Progenitor cell of endocrine pancreas (in vitro differentiated cells): ENCODE measurements at places on chromosomes 6 and 20. TPM values are rescaled to one million over a fixed set of nuclear protein-coding genes. Genes with fewer than 3 reads are reported as not detected.

TCP11 gene
- not detected in 2 replicates for total RNA-seq

- DNase-seq: no peak
- peaks cover 17% of the 10 kb centered on the region for H3K27me3 ChIP-seq
- peak overlapping the region; percentile 80 for H3K4me3 ChIP-seq
- H3K4me1 ChIP-seq: peaks cover 7% of the 10 kb centered on the region
Measured at GRCh38 chr20:2663364-2663886, 591 bp downstream of the IDH3B start.

DNA sequence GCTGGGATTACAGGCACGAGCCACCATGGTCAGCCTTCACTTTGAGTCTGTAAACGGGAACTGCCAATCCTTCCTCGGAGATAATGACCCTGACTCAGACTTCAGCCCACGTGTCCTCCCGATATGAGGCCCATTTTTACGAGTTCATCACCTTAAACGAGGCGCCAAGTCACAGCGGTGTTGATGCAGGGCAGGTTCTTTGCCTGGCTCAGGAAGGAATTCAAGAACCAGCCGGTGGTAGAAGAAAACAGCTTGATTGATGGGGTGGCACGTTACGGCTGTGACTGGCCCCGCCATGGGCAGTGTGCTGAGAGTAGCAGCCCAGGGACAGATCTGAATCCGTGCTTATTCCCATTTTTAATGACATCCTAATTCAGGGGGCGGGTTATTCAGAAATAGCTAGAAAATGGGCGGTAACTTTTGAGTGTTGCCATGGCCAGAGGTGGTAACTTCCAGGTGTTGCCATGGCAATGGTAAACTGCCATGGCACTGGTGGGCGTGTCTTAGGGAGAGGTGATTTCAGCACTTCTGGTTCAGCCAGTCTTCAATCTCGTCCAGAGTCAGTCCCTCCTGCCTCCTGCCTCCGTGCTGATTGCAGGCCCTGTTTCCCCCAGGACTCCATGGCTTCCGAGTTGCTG is 9.1 kb upstream of the MAP1LC3A start:
- no peaks in the 10 kb centered on the region for H3K36me3 ChIP-seq
- H3K27me3 ChIP-seq: peaks cover 11% of the 10 kb centered on the region
- H3K4me3 ChIP-seq: no peak overlapping the region
- peak overlapping the region; percentile 32 for H3K27ac ChIP-seq

DNA sequence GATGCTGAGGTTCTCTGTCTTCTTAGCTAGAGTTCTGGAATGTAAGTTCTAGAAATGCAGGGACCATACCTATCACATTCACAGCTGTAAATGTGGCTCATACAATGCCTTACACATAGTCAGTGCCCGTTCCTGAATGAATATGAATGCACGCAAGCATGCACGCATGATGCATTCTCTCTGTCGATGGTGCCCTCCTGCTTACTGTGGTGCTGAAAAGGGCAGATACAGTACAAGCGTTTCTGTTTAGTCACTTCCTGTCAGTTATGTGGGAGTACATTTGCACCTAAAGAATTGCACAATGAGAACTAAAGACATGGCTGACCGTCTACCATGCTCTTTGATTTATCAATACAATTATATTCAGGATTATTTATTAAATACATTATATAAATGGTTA is 152.2 kb upstream of the SOX4 start:
- no peaks in the 10 kb centered on the region for H3K36me3 ChIP-seq
- H3K27me3 ChIP-seq: no peaks in the 10 kb centered on the region
- no peak overlapping the region for H3K4me3 ChIP-seq
- no peak for DNase-seq
- H3K4me1 ChIP-seq: peaks cover 7% of the 10 kb centered on the region
- H3K27ac ChIP-seq: no peak overlapping the region

- H3K4me1 ChIP-seq: no peaks in the 10 kb centered on the region
- no peak for DNase-seq
- no peak overlapping the region for H3K4me3 ChIP-seq
- peaks cover 16% of the 10 kb centered on the region for H3K36me3 ChIP-seq
- H3K27me3 ChIP-seq: no peaks in the 10 kb centered on the region
Measured at GRCh38 chr6:90274451-90275030, 22.1 kb downstream of the BACH2 start.

GRCh38 chr20:18853946-18854646 is 40.5 kb downstream of the SCP2D1 start:
- no peak overlapping the region for H3K27ac ChIP-seq
- peaks cover 1% of the 10 kb centered on the region for H3K4me1 ChIP-seq
- H3K36me3 ChIP-seq: no peaks in the 10 kb centered on the region
- H3K4me3 ChIP-seq: no peak overlapping the region
- H3K27me3 ChIP-seq: peaks cover 16% of the 10 kb centered on the region
- no peak for DNase-seq

GRCh38 chr20:63854069-63854765 is 7.1 kb upstream of the ABHD16B start:
- no peak for DNase-seq
- peaks cover 8% of the 10 kb centered on the region for H3K4me1 ChIP-seq
- H3K27me3 ChIP-seq: peaks cover 11% of the 10 kb centered on the region
- no peak overlapping the region for H3K27ac ChIP-seq

- H3K36me3 ChIP-seq: no peaks in the 10 kb centered on the region
- H3K4me3 ChIP-seq: no peak overlapping the region
- H3K4me1 ChIP-seq: peaks cover 20% of the 10 kb centered on the region
- DNase-seq: no peak
- no peaks in the 10 kb centered on the region for H3K27me3 ChIP-seq
Measured at GRCh38 chr6:30824698-30825097, 59.6 kb upstream of the DDR1 start.

GRCh38 chr6:13273202-13273930 is 55.0 kb downstream of the TBC1D7 start:
- H3K36me3 ChIP-seq: peaks cover 2% of the 10 kb centered on the region
- H3K4me1 ChIP-seq: peaks cover 6% of the 10 kb centered on the region
- no peaks in the 10 kb centered on the region for H3K27me3 ChIP-seq
- no peak for DNase-seq
- no peak overlapping the region for H3K4me3 ChIP-seq

- no peaks in the 10 kb centered on the region for H3K4me1 ChIP-seq
- H3K36me3 ChIP-seq: no peaks in the 10 kb centered on the region
- peaks cover 8% of the 10 kb centered on the region for H3K27me3 ChIP-seq
- no peak for DNase-seq
- H3K27ac ChIP-seq: no peak overlapping the region
- no peak overlapping the region for H3K4me3 ChIP-seq
Measured at GRCh38 chr6:113829696-113830045, 27.5 kb upstream of the MARCKS start.

- no peaks in the 10 kb centered on the region for H3K36me3 ChIP-seq
- H3K4me3 ChIP-seq: no peak overlapping the region
- H3K27ac ChIP-seq: no peak overlapping the region
- no peak for DNase-seq
Measured at GRCh38 chr6:156434795-156435190, 342.4 kb upstream of the ARID1B start.

GRCh38 chr6:157203312-157203744 is 120.0 kb downstream of the TMEM242 start:
- H3K36me3 ChIP-seq: peaks cover 56% of the 10 kb centered on the region
- H3K27ac ChIP-seq: no peak overlapping the region
